ENCODE measurements at places on chromosomes 3 and 15.

DNA sequence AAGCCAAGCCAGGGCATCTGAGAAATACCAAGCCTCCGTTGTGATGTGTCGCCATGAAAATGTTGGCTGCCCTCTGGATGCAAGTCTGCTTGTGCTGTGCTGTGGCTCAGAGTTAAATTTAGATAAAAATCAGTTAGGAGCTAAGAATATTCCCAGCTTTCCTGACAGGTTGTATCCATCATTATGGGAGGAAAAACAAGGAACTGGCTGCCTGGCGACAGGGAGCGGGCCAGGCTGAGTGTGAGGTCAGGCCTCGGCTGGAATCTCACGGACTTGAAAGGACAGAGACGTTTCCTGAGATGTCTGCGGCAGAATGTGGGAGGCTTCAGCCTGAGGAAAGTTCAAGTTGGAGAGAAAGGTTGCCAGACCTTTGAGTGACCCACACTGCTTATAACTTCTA lies 213.8 kb downstream of the THSD4 start:
- no peak for DNase-seq

DNA sequence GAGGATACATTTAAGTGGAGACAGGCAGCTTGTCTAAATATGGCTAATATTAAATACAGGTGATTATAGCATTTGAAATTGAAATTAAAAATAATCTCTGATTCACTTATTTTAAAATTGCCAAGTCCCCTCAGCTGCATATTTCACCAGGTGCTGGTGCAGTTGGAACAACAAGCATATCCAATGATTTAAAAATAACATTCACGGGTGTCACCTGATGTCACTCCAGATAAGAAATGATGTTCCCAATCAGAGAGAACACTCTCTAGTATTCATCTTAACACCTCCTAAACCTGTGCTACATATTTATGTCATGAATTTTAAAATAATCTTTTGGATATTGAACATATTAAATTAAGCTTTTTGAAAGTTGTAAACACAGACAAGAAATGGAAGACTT lies 249.9 kb downstream of the CADM2 start:
- DNase-seq, result peak; percentile 13

- DNase-seq, result no peak
These were observed 701 bp downstream of the OSBPL11 start for GRCh38 chr3:125594581-125595011.

- no peak for DNase-seq
These were observed 93.7 kb upstream of the IMPG2 start for GRCh38 chr3:101414121-101414520.

DNA sequence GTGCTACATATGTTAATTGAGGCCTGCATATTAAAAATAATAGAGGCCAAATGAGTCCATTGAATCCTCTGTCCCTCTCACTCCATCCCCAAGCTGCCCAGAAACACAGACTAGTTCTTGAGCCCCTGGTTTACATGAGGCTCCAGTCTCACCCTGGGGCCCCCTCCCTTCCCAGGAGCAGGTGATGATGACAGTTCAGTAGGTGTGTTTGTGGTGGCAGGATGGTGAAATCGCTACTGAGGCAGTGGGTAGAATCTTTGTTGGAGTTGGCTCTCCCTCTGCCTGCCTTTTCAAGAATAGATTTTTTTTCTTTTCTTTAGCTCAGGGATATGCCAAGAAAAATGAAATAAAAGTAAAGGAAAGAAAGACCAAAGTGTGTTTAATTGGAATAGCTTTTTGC lies 288.7 kb downstream of the EPHB1 start:
- no peak for DNase-seq

- no peak for DNase-seq
These were observed 45.8 kb downstream of the SMAD3 start for GRCh38 chr15:67110958-67111864.

DNA sequence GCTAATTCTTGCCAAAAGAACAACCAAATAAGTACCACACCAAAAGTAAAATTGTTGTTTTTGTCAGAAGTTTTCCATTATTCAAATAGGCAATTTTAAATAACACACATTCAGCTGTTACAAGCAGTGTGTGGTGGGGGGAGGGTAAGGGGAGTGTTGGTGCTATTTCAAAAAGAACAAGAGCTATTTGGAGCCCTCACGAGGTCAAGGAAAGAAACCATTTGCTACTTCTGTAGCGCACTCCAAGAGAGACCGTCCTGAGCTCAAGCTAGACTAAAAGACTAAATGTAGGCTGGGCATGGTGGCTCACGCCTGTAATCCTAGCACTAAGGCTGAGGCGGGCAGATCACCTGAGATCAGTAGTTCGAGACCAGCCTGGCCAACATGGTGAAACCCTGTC lies 21.2 kb upstream of the IGF2BP2 start:
- DNase-seq, result no peak

DNA sequence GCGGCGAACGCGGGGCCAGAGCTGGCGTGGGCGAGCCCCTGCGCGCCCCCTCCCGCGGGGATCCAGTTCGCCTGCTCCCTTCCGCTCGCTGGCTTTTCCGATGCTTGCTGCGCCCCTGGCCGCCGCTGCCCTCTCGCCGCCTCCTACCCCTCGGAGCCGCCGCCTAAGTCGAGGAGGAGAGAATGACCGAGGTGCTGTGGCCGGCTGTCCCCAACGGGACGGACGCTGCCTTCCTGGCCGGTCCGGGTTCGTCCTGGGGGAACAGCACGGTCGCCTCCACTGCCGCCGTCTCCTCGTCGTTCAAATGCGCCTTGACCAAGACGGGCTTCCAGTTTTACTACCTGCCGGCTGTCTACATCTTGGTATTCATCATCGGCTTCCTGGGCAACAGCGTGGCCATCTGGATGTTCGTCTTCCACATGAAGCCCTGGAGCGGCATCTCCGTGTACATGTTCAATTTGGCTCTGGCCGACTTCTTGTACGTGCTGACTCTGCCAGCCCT lies 721 bp downstream of the P2RY1 start:
- no peak for DNase-seq

GRCh38 chr3:129084501-129084900 lies 23.9 kb downstream of the GP9 start:
- no peak for DNase-seq

GRCh38 chr3:71307991-71308697 lies 275.4 kb downstream of the FOXP1 start:
- DNase-seq, result no peak

GRCh38 chr3:113212150-113212843 lies 940 bp downstream of the BOC start:
- no peak for DNase-seq

GRCh38 chr3:110965976-110966375 lies 105.6 kb upstream of the NECTIN3 start:
- DNase-seq, result no peak

GRCh38 chr15:101490922-101491733 lies 1.6 kb upstream of the PCSK6 start:
- no peak for DNase-seq

DNA sequence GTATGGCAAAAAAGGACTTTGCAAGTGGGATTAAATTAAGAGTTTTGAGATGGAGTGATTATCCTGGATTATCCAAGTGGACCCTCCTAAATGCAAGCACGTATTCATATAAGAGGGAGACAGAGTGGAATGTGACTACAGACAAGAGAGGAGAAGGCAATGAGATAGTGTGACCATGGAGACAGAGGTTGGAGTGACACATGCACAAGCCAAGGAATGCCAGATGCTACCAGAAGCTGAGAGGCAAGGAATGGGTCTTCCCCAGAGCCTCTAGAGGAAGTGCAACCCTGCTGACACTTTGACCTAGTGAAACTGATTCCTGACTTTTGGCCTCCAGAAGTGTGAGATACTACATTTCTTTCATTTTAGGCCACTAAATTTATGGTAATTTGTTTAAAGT lies 117.2 kb downstream of the UACA start:
- DNase-seq, result no peak

GRCh38 chr15:32901192-32901591 lies 183.4 kb downstream of the GREM1 start:
- no peak for DNase-seq

GRCh38 chr15:31346367-31347066 lies 19.9 kb downstream of the KLF13 start:
- no peak for DNase-seq

- DNase-seq, result no peak
These were observed 692.7 kb upstream of the SGO1 start for GRCh38 chr3:20878691-20879090.

GRCh38 chr15:38176155-38176554 lies 76.5 kb upstream of the SPRED1 start:
- no peak for DNase-seq

DNA sequence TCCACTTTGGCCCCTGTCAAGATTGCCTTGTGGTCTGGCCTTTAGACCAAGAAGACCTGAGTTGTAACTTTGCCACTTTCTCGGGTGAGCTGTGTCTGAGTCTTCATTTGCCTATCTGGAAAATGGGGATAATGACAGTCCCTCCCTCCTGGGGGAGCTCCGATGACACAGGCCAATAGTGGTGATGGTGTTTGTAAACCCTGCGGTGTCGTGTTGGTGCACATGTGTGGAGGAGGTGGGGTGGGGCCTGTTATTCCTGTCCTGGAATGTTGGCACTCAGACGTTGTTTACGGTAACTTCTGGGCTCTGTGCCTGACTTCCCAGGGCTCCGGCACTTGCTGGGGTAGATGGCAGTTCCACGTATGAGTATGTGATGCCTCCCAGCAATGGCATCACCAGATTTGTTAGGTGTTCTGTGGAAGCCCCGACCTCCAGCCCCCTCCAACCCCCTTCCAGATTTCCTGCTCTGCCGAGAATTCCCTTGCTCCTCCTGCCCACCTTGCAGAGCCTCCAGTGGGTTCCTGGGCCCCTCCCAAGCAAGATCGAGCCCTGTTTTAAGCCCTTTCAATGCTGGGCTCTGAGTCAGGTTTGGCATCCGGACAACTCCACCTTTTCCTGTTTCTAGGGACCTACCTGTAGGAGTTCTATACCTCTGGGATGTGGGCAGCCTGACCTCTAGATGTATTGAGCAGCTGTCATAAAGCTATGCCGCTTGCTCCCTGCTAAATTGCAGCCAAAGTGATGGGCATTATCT lies 31.4 kb downstream of the HRH1 start:
- DNase-seq, result no peak

DNA sequence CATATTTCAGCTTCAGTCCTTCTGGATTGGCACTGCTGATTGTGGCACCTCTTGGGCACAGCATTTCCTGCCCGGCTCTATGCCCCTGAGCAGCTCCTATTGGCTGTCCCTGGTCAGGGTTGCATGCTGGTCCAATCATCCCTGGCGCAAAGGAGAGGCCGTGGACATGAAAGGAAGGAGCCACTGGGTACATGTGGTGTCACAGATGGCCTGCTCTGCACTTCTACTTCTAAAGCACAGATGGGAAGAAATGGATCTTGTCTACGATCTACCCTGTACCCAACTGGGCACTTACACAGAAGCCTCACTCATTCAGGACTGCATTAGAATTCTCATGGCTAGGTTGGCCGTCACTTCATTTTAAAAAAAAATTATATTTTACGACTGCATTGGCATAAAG lies 232.5 kb downstream of the SHQ1 start:
- DNase-seq, result no peak

GRCh38 chr3:38549486-38549885 lies 53.3 kb downstream of the EXOG start:
- no peak for DNase-seq

DNA sequence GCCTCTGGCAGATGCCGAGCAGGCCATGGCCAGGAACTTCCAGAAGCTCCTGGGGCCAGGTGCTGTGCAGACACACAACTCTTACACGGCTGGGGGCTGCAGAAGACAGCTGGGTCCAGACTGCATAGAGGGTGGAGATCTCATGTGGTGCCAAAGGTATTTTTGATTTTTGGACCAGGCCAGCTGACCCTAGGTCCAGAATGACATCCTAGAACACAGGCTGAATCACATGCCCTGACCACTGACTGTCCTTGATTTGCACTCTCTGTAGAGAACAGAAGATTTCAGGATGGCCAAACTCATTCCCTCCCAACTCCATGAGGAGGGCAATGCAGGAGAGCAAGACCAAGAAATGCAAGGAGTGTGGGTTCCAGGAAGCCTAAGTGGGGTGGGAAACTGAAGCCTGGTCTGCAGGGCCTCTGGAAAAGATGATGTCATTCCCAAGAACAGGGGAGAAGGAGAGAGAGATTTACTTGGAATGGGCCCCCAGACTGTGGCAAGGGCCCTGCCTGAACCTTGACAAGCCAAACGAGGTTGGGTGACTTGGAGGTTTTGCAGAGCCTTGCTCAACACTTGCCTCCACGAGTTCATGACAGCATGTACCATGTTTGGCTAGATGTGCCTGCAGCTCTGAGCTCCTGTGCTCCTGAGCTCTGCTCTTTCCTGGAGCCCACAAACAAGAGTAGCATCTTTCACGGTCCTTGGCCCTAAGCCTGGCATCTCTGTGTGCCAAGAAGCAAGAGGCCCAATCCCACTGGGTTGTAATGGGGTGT lies 38.5 kb upstream of the CTSH start:
- DNase-seq, result no peak

DNA sequence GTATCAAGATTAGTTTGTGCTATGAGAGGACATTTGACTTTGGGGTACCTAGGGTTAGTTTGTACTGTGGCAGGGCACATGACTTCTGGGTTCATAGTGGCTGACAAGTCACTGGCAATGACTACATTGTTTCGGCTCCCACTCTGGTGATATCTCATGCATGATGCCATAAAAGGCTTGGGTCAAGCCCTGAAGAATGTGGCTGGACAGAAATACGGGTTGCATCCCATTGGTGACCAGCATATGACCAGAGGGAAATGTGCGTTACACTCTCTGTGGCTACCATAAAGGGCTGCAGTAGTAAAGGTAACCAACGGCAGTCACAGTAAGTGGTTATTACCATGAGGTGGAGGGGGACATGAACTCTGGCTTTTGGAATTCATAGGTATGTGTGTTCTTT lies 18.4 kb downstream of the THOC7 start:
- DNase-seq, result no peak

DNA sequence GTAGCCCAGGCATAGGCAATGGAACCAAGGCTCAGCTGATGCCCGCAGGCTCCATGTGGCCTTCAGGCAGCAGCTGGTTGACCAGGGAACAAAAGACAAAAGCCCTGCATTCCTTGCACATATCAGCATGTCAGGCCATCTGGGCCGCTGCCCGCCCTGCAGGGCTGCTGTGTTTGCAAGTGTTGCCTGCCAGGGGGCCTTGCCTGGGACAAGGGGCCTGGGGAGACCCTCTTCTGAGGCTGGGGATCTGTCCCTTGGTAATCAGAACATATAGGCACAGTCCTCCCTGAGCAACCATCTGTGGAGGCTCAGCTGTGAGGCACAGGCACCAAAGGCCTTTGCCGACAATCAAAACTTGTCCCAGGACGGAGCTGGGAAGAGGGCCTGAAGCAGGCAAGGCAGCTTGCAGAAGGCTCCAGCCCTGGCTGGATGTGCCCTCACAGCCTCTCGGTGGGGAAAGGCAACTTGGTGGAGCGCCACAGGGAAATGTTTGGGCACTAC lies 138.2 kb downstream of the TPRA1 start:
- DNase-seq, result no peak

Data from cerebellar nuclear complex (tissue), 1 donor.